ENCODE measurements at places on chromosomes 16 and 17.

DNA sequence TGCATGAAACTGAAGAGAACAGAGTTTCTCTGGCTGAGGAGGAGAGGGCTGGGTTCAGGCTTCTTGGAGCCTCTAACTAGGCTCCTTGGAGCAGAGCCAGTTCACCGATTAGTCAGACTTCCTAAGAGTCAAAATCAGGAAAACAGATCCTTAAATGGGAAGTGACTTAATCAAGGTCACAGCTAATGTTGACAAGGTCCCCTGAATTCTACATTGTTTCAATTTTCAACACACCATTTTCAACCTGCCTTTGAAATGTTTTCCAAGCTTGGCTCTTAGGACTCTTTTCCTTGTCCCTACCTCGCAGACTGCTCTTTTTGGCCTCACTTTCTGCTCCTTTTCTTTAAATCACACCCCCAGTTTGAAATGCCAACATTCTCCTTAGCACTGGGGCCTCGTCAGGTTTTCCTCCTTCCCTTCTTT is 16.3 kb downstream of the MYL4 start:
- DNase-seq, result no peak

DNA sequence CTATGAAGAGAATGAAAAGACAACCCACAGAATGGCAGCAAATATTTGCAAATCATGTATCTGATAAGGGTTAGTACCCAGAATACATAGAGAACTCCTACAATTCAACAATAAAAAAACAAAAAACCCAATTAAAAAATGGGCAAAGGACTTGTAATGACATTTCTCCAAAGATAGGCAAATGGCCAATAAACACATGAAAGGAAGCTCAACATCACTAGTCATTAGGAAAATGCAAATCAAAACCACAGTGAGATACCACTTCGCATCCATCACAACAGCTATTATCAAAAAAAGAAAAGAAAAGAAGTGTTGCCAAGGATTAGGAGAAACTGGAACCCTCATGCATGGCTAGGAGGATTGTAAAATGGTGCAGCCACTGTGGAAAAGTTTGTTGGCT is 45.1 kb upstream of the ARL6IP1 start:
- no peak for DNase-seq

- no peak for DNase-seq
These were observed 937.6 kb upstream of the EEF2KMT start for GRCh38 chr16:6035161-6035560.

DNA sequence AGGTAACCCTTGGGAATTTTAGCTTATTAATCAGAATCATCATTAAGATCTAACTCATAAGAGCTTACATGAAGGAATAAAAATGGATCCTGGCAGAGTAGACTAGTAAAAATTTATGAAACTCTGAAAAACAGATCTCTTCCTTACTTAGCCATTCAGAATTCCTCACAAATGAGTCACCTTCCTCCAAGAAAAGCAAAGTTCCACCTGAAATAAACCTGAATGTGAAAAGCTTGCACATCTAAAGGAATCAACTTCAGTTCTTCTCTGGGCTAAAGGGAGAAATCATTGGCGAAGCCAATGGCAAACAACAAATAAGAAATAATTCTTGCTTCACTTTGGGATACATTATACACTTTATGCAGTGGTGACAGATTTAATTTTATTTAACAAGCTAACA is 22.7 kb downstream of the MYO1D start:
- no peak for DNase-seq

GRCh38 chr17:72906306-72906705 is 186.2 kb downstream of the SLC39A11 start:
- DNase-seq, result no peak

DNA sequence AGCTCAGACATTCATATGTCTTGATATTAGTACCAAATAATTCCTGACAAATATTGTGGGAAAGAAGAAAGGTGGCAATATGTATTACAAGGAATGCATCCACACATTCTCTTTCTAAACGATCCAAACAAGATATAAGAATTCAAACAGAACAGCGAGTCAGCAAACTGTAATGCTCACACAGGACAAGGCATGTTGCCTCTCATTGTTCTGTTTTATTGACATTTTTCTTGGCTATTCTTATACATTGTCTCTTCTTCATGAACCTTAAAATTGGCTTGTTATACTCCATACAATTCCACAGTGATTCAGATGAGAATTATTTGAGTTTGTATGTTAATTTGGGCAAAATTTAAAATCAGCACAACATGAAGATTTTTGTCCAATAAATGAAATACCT is 189.1 kb downstream of the HS3ST3B1 start:
- DNase-seq, result no peak

DNA sequence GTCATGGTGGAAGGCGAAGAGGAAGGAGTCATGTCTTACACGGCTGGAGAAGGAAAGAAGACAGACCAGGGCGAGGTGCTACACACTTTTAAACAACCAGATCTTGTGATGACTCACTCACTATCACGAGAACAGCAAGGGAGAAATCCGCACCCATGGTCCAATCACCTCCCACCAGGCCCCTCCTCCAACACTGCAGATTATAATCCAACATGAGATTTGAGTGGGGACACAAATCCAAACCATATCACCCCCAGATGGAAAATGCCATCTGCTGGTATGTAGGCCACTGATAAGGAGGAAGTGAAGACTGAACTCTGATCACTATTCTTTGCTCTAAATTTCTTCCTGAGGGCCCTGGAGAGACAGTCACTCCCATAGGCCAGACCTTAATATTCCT is 7.5 kb upstream of the ITGAX start:
- no peak for DNase-seq

GRCh38 chr17:42290577-42290976 is 2.3 kb downstream of the STAT5A start:
- peak; percentile 14 for DNase-seq

- DNase-seq, result peak; percentile 75
These were observed 8.6 kb upstream of the UBE2I start for GRCh38 chr16:1300664-1301476.

DNA sequence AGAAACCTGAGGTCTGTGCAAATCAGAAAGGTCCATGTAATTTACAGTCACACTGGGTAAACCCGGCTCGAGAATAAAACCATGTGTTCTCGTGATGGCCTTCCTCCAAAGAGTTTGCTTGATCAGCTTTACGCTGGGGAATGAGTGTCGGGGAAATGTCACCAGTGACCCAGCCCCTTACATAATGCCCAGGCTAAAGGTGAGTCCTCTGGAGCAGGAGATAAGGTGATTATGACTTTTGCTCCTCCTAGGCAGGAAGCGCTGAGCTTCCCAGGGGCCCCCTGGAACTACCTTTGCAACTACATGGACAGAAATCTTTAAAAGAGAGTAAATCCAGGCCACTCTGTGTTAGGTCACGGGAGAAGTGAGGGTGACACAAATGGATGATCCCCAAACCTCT is 15.7 kb downstream of the SLC6A4 start:
- no peak for DNase-seq

GRCh38 chr16:10668322-10669045 is 26.2 kb downstream of the TEKT5 start:
- DNase-seq, result no peak

GRCh38 chr17:41492771-41493170 is 3.1 kb upstream of the KRT36 start:
- no peak for DNase-seq

DNA sequence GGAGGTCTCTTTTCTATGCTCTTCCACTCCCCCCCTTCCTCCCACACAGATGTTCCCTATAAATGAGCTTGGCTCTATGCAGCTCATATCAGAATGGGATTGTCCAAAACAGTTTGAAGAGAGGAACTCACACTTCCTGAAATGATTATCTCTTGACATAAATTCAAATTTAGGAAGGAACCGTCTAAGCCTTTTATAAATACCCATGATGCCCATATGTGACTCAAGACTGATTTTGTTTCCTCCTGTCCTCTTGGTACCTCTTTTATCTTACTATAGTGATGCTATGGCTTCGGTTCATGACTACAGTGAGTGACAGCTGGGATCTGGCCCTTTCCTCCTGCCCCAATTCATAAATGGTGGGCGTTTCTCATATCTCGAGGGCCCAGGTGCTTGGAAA is 16.6 kb upstream of the TERF2 start:
- no peak for DNase-seq

- no peak for DNase-seq
These were observed 22.6 kb downstream of the PITPNC1 start for GRCh38 chr17:67399676-67400075.

GRCh38 chr17:17533901-17534441 is 37.8 kb upstream of the RASD1 start:
- no peak for DNase-seq

DNA sequence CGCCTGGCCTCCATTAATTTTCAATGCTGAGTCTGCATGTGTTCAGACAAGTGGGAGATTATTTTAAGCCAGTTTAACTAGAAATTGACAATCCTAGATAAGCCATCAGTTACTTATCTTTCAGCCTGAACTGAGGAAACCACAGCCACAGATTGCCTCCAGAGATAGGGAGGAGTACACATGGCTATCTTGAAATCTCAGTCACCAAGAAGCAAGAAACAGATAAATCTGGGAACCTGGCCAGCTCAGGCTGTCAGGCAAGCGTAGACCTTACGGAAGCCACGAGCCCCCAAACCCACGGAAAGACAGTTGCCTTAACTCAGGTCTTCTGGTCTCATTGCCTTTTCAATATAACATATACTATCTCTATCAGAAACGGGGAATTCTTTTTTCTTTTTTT is 2.0 kb upstream of the GLG1 start:
- no peak for DNase-seq

DNA sequence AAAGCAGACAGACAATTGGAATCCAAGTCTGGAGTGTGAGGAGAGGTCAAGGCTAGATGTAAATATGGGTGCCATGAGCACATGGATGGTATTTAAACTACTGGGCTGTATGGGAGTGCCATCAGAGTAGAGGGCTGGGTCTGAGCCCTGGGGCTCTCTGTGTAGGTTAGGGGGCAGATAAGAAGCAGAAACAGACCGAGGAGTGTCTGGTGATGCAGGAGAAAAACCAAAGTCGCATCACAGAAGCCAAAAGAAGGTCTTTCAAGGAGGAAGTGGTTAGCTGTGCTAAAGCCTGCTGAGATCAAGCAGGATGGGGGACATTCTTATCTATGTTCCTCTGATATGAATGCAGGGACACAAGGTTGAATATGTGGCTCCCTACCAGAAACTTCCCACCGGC is 1.9 kb downstream of the TSEN54 start:
- no peak for DNase-seq

DNA sequence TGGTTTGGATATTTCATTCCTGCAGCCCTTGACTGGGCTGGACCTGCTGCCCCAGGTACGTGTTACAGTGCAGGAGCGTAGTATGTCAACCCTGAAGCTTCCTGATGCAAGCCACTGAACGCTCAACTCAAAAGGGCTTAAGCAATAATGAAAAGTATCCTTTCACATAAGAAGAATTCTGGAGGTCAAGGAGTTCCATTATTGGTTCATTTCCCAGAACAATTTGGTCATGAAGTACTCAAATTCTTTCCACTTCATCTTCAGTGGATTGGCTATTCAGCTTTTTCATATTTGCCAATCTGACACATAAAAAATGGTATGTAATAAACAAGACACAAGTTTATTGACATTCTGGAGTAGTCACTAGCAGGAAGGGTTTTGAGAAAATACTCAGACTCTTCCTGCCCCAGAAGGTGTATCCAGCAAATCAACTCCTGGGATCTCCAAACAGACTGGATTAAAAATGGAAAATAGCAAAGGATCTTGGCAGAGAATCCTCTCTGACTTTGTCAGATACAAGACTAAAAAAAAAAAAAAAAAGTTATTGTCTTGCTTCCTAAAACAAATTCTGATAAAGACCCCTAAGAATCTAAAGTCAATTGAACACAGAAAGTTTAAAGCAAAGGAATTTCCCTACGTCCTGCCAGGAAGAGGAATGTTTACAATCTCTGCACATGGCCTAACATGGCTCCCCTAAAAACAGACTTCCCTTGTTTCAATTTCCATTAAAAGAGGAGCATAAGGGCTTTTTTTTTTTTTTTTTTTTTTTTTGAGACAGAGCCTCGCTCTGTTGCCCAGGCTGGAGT is 37.5 kb upstream of the WSB1 start:
- no peak for DNase-seq

DNA sequence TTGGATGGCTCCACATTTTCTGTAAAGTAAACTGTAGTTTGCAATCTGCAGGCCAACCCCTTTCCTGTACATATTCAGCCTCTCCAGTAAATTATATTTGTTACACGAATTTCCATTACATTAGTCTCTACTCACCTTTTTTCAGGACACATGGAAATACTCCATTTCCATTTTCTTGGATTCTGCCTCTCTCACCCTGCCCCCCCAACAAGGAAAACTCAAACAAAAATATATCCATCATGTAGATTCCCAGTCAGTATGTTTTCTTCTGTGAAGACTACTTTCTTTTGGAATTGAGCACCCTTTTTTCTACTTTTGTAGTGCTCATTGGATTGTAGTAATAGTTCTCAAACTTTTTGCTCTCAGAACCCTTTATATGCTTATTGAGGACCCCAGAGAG is 2.9 kb downstream of the PPM1D start:
- no peak for DNase-seq

DNA sequence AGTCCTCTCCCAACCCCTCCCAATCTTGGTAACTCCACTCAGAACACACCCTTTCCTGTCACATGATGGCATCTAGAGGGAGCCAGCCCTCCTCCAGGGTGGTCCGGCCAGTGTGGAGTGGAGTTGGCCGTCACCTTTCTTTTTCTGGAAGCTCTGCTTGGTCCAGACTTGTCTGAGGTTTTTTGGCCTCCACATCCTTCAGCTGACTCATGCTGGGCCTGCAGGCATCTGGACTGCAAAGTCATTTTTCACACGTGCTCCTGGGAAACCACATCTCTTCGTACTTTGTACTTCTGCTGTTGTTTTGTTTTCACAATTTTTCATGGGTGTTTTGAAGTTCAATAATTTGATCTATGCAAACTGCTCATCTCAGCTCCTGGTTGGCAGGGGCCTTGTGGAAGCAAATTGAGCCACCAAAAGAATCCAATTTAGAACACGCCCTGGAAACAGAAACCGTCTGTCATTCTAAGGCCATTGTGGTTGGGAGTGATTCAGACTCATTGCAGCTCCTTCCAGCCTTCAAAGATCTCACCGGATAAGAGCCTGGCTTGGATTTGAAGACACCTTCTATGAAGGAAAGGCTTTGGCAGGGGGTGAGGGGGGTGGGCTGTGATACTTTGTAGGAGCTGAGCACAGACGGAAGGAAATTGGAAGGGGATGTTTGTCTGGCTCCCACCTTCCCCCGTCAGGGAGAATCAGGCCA is 42.4 kb upstream of the NF1 start:
- DNase-seq, result peak; percentile 67

GRCh38 chr16:58299757-58300349 is 5.0 kb upstream of the PRSS54 start:
- DNase-seq, result no peak

- DNase-seq, result no peak
These were observed 201.0 kb upstream of the NLRP1 start for GRCh38 chr17:5785338-5785737.
